ENCODE measurements at places on chromosomes 5 and 9.

GRCh38 chr9:86940774-86941173 is 6.5 kb downstream of the GAS1 start:
- no peak for DNase-seq

GRCh38 chr5:6775571-6775970 is 62.3 kb downstream of the TENT4A start:
- DNase-seq = no peak

DNA sequence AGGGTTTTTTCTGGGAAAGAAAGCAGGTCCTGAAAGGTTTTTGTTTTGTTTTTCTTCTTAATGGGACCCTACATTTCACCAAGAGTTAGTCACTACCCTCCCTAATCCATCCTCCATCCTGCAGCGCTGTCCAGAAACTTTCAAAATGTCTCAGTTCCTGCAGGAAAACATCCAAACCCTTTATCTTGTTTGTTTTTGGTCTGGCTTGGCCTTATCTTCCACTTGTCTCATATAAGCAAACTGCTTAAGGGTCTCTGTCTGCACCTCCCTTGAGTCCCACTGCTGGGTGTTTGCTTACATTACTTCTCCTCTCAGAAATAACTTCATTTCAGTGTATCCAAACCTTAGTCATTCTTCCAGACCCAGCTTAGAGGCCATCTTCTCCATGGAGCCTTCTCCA is 11.0 kb upstream of the TRAF1 start:
- no peak for DNase-seq

- no peak for DNase-seq
Measured at GRCh38 chr5:146644831-146645230, 128.8 kb upstream of the GPR151 start.

DNA sequence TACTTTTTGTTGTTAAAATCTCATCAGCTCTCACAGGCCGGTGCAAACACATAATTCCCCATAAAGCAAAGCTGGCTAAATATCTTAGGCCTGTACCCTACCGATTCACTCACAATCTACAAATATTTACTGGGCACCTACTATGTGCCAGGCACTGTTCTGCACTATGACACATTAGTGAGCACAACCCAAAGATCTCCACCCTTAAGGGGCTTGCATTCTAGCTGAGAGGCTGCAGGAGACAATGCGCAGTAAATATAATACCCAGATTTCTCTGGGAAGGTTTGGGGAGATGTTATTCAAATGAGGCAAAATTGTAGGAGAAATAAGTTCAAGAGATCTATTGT is 53.7 kb downstream of the FNBP1 start:
- DNase-seq = no peak

GRCh38 chr5:133440467-133441115 is 171.8 kb downstream of the FSTL4 start:
- no peak for DNase-seq

GRCh38 chr9:134408939-134409737 is 82.9 kb downstream of the RXRA start:
- DNase-seq = no peak

GRCh38 chr5:4873652-4874051 is 266.5 kb upstream of the ADAMTS16 start:
- no peak for DNase-seq

DNA sequence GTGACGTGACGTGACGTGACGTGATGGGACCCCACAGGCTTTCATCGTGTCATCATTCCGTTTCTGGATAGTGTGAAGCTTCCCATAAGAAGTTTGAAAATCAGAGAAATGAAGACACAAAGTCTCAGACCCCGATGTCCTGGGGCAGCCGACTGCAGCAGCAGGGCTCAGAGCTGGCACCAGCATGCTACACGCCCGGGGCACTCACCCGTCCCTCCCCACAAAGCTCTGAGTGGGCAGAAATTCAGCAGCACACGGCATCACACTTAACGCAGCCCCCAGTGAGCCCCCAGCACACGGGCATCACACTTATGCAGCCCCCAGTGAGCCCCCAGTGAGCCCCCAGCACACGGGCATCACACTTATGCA is 42.2 kb downstream of the SLC12A7 start:
- no peak for DNase-seq

DNA sequence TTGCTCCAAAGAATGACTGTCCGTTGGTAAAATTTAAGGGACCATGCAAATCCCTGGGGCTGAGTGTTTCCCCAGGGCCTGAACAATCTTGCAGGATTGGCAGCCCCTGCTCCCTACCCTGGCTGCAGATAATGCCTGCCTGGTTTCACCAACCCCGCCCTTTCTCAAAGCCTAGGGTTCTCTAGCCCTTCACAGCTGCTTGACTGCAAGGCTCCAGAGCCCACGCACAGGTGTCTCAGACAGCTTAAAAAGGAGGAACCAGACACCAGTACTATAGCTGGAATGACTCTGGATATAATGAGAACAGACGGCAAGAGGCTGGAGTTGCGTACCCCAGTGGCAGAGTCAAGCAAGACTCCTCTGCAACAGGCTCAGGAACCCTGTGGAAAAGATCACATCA is 25.2 kb upstream of the TNIP1 start:
- DNase-seq = no peak

DNA sequence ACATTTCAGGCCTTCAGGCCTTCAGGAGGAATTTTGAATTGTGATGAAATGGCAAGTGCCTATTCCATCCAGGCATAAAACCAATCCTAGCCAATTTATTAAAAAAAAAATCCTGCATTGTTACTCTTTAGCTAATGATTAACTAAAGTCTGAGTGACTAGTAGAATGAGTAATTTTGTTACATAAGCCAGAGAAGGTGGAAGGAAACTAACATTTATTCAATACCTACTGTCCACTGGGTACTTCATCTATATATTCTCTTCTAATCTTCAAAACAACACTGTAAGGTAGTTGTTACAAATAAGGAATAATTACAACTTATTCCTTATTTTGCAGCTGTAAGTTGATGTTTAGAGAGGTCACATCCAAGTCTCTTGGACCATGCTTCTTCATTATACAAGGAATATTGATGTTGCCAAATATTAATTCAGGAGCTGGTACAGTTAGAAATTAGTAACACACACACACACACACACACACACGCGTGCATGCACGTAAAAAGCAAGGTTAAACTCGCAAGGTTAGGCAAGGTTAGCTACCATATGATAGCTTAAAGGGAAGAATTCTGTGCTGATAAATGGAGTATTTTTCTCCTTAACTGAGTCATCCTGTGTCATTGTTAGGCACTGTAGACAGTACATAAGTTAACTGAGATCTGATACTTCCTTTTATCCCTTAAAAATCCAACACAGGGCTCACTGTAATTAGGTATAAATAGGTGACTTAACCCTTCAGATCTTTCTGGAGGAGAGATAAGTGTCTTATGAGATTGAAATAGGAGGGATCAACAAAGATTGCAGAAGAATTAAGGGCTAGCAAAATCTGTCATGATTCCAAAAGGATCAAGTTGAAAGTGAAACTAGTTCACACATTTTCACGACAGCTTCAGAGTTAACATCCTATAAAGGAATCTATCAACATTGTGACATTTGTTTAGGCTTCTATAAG is 596.9 kb downstream of the PDE4D start:
- no peak for DNase-seq

- DNase-seq = no peak
Measured at GRCh38 chr9:84300271-84300670, 40.3 kb downstream of the SLC28A3 start.

GRCh38 chr5:177162379-177162778 is 28.8 kb downstream of the NSD1 start:
- DNase-seq = no peak

- DNase-seq = no peak
Measured at GRCh38 chr5:36717131-36717695, 110.8 kb downstream of the SLC1A3 start.

DNA sequence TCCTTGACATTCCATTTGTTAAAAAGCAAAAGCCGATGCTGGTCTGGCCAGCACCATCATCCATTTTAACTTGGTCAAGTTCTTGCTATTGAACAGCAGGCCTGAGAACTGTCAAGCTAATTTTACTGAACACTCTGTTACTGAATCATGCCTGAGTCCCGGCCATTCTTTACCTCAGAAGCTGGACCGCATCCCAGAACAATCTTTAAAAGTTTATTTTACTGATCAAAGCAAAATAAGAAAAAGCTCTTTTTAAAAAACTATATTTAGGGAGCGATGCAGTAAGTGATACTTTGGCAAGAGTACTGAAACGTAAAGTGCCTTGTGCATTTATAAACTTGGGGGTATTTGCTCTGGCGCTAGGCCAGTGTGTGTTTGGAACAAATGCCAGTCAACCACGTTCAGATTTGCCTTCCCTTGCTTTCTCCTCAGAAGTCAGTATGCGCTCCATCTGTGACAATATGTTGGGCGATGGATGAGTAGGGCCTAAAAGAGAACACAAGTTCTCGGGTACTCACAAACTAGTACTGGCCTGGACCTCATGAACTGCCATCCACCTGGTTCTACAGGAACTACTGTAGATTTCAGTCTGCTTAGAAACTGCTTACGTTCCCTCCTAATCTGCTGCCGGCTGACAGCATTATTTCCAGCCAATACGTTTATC is 161.9 kb downstream of the MAPKAP1 start:
- no peak for DNase-seq

DNA sequence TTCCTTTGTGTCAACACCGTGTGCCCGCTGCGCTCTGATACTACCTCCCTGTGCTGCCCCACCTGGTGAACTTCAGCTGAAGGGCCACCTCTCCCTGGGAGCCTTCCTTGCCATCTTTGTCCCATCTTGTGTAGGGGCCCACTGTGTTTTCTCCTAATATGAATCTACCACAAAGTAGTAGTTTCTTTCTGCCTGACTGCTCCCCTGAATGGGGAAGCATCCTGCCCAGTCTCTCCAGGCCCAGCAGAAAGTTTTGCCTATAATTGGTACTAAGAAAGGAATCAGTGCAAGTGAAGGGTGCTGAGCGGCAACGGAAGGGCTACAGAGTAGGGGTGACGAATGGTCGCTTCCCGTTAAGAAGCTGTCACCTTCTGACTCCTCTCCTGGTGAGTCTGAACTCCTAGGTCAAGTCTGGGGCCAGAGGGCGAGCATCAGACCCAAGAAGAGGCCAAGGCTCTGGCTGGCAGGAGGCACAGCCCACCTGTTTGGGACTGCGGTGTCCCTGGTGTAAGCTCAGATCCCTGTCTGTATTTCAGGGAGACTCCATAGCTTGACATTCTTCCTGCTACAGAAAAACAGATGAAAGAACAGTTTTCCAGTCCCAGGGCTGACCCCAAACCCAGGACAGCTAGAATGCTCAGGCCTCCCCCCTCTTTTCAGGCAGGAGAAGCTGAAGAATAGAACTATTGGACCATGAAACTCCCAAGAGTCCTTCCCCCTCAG is 24.1 kb downstream of the WWC1 start:
- DNase-seq = no peak

DNA sequence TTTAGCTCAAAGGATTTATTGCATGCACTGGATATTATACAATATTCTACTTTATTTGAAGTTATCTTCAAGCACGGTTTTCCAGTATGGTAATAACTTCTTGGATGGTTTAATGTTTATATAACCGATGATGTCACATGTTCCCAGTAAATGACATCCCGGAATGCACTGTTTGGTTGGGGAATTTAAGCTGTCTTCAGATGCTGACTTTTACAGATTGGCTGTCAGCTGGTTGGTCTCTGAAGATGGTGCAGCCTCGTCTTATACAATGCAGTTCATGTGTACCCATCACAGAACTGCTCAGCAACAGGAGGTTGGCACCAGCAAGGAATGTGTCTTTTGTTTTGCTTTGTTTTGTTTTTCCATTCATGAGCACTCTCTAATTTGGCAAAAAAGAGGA is 143.8 kb downstream of the PRKACG start:
- no peak for DNase-seq

GRCh38 chr9:5841771-5842573 is 9.1 kb upstream of the ERMP1 start:
- DNase-seq = peak; percentile 27

GRCh38 chr9:4832786-4833579 is 40.2 kb downstream of the RCL1 start:
- no peak for DNase-seq

DNA sequence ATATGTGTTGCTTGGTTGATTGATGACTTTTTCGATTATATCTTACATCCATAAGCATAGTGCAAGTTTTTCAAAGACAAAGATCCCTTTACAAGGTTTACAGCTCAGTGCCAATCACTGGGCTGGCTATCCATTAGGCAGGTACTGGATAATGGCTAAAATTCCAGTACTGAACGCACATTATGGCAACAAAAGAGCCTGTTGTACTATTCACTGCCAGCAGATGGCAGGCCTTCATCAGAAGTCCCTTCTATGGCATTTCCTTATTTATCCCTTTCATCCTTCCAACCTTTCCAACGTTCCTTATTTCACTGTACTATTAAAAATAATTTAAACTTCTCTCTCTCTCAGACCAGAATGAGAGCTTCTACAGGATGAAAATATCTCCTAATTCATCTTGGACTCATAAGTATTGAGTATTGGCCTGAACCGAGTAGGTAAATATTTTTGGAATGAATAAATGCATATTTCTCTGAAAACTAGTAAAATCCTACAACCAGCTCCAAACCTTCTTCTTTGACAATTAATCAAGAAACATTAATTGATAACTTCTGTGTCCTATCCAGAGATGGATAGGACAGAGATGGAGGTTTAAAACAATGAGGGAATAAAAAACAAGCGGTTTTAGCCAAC is 6.7 kb upstream of the WNT8A start:
- DNase-seq = peak; percentile 15

DNA sequence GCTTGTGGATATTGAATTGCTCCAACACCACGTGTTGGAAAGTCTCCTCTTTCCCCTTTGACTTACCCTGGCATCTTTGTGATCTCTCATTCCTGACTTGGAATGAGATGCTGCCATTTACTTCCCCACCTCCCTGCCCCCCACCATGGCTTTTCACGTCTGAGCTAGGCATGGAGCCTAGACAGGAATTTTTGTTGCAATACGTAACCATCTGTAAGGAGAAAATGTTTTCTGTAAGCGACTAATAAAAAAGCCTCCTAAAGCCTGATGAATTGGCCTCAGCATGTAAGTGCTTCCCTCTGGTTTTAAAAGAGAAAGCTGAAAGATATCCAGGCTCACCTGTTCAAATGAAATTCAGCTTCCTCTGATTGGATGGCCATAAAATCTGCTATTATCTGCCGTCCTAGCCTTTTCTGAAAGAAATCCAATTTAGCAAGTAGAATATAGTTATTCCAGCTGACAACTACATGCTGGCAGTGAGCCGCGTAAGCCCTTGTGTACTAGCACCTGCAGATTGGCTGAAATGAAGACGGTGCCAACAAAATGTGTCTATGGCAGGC is 200.1 kb downstream of the NSG2 start:
- no peak for DNase-seq

- DNase-seq = no peak
Measured at GRCh38 chr5:172845154-172845553, 11.1 kb downstream of the ERGIC1 start.

All from stimulated activated CD4-positive, alpha-beta T cell treated with anti-CD3 and anti-CD28 coated beads, TNF-alpha, amount 100 ng/mL, for 4 hours (primary cell).